Activated T-cell treated with anti-CD3 and anti-CD28 coated beads for 4 hours (primary cell): ENCODE measurements at places on chromosomes 2 and 18.

DNA sequence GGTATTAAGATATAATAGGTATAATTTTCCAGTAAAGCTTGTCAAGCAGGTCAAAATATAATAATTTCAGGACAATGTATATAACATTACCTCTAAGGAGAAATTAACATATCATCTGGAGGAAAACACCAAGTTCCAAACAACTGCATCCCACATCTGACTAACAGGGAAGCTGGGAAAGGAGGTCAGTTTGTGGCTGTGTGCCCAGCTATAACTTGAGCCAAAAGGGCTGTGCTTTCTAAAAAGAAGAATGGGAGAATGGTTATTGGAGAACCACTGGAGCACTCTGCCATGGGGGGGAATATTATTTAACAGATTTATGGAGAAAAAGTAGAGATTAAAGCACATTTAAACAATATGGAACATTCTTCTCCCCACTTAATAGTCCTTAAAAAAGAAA is 390.6 kb upstream of the PKDCC start:
- no peak for DNase-seq

DNA sequence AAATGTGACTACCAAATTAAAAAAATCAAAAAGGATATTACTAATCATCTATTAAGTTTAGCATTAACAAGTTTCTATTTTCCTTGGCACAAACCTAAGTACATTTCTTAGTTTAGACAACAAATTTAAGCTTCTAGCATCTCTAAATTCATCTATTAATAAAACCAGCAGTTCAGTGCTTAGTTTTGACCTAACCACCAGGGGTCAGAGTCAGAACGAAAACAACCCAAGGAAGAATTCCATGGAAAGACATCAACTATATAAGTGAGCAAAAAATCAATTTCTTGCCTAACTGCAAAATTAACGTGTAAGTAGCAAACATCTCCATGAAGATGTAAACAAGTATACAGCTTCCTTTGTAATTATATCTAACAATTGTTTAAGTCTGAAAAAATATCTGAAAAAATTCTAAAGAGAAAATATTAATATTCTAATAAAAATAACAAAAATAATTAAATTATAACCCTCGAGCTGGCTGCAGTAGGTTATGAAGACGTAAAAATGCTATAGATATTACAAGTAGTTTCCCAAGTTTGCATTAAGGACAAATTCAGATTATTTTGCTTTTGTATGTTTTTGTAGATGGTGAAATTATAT is 83.7 kb downstream of the CERKL start:
- DNase-seq, result no peak

GRCh38 chr18:77906103-77906892 is 656.6 kb downstream of the GALR1 start:
- DNase-seq, result no peak

- no peak for DNase-seq
Observed at GRCh38 chr2:8549273-8549922, 132.5 kb upstream of the ID2 start.

DNA sequence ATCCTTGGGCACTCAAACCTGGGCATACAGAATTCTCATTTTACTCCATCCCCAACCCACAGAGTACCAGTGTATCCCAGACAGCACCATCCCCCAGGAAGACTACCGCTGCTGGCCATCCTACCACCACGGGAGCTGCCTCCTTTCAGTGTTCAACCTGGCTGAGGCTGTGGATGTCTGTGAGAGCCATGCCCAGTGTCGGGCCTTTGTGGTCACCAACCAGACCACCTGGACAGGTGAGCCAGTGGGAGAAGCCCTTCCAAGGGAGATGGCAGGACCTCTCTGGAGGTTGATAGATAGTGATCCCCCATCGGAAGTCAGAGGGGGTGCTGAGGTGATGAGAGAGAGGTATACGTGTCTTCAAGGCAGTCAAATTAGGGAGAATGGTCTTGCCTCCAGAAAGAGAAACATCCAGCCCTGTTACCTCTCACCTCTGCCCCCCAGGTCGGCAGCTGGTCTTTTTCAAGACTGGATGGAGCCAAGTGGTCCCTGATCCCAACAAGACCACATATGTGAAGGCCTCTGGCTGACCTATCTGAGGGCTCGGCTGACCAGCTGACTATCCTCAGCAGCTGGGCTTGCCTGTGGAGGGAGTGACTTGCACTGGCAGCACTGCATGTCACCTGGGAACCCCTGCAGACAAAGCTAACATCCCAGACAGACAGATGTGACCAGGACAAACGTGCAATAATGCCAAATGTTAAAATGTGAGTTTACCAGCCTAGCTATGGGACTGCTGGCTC is 9.5 kb downstream of the PKDCC start:
- DNase-seq, result no peak

DNA sequence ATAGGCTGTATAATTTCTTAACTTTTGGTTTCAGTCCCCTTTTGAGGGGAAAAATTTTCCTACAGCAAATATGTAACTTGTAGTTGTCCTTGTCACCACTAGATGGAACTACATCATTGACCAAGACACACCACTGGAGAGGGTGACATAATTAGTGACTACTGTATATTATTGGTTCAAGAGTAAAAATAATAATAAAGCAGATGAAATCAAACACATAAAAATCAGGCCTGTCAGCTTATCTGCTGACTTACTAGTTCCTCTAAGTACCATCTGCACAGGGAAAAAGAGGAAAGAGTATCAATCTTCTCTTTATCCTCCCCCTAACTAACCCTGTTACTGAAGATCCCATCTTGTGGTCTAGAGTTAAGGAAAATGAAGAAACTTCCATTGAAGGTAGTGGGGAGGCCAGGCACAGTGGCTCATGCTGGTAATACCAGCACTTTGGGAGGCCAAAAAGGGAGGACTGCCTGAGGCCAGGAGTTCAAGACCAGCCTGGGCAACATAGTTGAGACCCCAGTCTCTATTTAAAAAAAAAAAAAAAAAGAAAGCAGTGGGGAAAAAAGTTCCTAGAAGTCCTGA is 29.6 kb upstream of the ENOSF1 start:
- DNase-seq, result no peak

DNA sequence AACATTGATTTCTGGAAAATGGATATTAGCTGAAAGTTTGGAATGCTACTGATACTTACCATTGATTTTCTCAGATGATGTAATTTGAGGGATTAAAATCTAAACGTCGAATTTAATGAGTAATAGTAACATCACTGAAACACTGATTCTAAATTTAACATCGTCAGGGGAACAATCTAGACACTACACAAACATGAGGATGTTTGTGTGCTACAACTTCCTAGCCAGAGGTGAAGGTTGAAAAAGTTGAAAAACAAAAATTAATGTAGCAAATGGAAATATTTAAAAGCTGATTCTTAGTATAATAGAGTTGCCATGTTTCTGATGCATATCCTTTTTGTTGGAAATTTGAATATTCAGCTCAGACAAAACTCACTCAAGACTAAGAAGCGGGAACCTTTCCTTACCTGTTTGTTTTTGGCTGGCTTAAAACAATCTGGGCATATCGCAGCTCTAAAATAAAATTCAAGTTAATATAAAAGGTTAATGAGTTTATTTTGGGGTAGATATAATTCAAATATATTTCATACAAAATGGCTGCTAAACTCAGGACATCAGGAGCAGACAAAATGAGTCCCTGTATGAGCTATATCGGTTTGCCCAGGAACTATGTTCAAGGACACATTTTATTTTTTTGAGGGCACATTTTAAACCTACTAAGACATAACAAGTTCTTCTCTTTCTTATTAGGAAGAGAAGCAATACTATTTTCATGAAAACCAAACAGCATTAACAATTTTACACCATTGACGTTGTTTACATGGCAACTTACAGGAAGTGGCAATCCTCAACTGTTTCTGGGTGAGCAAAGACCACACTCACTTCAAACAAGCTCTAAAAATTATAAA is 52.6 kb upstream of the PEX13 start:
- no peak for DNase-seq

GRCh38 chr2:223967981-223968380 is 10.7 kb downstream of the MRPL44 start:
- no peak for DNase-seq

- DNase-seq, result no peak
Observed at GRCh38 chr2:69538872-69539548, 101.8 kb upstream of the NFU1 start.
